HFF-Myc (cell line): ENCODE measurements at places on chromosomes 16 and 17.

DNA sequence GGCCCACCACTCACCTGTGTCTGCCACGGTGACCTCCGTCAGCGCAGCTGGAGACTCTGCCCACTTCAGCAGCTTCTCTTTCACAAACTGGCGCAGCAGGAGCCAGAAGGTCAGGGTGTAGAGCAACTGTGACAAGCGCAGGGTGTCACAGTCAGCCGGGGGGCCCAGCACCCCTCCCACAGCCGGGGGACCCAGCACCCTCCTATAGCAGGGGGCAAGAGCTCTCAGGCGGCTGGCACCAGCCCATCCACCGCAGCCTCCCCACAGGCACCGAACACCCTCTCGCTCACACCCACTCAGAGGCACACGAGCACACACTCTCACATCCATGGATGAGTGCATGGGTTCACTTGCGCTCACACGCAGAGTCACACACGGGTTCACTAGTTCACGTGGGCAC, 28.8 kb downstream of the CTU2 start:
- DNase-seq: no peak

DNA sequence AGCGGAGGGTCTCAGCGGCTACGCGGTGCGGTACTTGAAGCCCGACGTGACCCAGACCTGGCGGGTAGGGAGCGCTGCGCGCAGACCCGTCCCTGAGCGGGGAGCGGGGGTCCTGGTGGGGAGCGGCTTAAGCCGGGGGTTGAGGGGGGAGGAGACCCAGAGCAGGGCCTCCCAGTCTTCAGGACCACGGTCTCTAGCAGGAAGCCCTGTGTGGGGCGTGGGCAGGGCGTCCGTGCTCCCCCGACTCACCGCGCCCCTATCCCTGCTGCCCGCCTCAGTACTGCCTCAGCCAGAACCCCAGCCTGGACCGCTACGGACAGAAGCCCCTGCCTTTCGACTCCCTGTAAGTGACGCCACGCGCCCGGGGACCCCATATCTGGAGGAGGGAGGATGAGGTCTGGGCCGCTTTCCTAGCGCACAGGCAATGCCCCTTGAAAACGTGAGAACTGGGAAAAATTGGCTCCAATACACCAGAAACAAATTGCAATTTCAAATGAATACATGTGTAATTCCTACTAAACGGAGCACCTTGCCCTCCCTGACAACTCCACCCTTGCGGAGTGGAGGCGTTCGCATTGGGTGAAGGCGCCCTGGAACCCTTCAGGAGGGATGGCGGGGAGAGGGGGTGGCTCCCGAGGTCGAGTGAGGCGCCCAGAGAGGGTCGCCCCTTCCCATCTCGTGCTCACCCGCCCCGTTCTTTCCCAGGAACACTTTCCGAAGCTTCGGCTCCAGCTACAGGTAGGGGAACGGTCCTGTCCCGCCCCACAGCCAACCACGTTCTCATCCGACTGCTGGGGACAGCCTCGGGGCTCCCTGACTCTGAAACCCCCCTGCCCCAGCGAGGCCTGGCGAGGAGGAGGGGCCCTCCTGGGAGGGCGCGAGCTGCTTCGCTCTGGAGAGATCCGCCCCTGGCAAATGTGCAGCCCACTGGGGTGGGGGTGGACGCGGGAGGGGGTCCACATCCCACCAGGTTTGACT, 14.6 kb upstream of the CNGB1 start:
- DNase-seq: no peak

- DNase-seq: no peak
Measured at GRCh38 chr16:47599512-47599911, 138.4 kb downstream of the PHKB start.

DNA sequence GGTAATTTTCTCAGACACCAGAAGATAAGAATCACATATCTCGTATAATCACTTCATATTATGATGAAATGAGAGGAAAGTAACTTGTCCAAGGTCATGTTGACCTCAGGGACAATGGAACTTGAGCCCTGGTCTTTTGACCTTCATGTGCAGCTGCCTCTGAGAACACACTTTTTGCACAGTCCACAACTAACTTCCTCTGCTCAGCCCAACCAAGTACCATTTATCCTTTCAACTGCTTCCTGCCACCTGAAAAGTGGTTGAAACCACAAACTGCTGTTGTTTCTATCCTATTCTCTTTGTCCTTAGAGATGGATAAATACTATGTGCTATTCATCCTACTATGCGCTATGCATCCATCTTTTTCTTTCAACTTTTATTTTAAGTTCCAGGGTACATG, 2.3 kb upstream of the CCL1 start:
- no peak for DNase-seq

- DNase-seq: no peak
Measured at GRCh38 chr17:37417852-37418251, 11.2 kb downstream of the TADA2A start.
